ENCODE measurements at places on chromosomes 1 and 21. TPM values are rescaled to one million over a fixed set of nuclear protein-coding genes. Genes with fewer than 3 reads are reported as not detected.

DNA sequence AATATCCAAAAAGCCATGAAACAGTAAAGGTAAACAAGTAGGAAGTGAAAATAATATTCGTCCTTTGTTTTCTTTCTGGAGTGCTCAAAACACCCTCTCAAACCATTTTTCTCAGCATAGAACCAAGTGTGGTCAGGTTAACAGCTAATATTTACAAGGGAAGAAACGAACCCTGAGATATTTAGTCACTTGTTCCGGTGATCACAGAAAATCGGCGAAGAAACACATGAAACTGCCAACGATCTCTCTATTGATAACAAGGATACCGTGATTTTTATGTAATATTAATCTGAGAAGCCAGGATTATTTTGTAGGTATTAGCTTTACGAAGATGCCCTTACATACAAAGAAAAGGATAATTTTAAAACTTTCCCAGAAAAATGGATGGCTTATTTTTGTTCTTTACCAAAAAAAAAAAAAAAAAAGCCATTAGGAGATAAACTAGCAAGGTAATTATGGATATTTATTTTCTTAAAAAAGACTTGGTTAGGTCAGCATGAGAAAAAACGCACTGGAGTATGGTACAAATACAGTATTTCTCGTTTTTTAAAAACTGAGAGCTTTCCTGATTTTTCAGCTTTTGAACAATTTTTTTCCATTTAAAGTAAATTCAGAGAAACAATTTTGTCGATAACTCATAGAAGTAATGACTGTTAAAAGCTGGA, 107.3 kb upstream of the HNRNPU start:
- no peak for DNase-seq

- no peak for DNase-seq
These were observed 212.0 kb upstream of the FAM78B start for GRCh38 chr1:166378805-166379204.

DNA sequence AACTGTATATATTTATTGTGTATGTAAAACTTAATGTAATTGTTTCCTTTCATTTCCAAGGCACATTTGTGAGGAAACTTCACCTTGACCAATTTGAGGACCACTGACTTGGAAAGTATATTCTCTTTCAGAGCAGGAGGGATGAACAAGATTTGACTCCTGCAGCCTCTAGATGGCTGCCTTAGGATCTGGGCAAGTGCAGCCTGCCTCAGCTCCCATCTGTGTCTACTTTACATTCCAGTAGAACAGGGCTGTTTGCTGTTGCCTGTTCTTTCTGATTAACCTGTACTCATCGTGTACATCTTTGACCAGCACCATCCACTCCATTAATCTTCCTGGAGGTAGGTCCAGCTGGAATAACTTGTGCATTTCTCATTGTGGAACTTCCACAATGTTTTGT, 312.8 kb downstream of the HLX start:
- DNase-seq = no peak

DNA sequence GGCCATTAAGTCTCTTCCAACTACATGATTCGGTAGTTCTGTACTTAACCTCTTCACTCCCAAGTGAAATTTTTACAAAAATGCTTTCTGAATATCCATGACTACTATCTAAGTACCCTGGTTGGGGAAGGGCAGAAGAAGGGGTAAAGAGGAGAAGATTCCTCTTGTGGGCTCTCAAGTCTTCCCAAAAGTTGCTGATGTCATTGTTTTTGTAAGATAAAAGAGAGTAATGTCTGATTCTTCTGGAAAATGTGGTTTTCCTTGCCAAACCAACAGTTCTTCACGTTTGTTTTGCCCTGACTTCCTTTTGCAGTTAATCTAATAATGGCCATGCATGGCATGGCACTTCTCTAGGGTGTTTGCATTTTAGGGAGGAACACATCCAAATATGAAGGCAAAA, 34.7 kb upstream of the AK4 start:
- no peak for DNase-seq

GRCh38 chr1:26703478-26703877, 7.7 kb downstream of the ARID1A start:
- no peak for DNase-seq

DNA sequence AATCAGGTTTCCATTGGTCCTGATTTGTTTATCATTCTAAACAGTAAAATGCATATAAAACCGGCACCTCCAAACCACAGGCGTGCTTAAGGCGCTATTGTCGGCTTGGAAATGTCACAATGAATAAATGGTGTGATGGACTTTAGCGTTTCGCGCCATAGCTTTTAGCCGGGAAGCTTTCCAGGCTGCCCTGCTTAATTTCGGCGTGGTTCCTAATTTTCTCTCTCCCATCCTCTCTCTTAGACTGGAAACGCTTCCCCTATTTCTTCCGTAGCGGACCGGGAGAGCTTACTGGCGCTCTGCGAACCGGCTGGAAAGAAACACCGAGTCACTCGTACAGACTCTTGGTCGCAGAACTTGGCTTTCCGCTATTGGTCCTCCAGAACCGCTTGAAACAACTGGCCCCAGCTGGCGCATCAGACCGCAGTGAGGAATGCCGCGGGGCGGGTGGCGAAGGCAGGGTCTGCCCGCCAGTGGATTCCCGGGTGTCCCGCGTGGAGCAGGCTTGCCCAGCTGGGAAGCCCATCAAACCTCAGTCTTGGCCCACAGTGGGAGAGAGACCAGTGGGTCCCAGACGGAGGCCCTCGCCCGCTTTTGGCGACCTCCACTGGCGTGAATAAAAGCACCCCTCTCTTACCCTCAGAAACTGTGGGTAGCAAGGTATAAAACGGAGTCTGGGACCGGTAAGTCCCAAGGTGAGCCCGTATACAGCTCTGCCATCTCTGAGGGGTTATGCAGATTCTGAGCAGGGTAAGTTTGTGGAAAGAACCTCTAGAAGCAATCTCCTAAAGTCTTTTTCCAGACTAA, 4.0 kb upstream of the LHX8 start:
- DNase-seq = no peak

DNA sequence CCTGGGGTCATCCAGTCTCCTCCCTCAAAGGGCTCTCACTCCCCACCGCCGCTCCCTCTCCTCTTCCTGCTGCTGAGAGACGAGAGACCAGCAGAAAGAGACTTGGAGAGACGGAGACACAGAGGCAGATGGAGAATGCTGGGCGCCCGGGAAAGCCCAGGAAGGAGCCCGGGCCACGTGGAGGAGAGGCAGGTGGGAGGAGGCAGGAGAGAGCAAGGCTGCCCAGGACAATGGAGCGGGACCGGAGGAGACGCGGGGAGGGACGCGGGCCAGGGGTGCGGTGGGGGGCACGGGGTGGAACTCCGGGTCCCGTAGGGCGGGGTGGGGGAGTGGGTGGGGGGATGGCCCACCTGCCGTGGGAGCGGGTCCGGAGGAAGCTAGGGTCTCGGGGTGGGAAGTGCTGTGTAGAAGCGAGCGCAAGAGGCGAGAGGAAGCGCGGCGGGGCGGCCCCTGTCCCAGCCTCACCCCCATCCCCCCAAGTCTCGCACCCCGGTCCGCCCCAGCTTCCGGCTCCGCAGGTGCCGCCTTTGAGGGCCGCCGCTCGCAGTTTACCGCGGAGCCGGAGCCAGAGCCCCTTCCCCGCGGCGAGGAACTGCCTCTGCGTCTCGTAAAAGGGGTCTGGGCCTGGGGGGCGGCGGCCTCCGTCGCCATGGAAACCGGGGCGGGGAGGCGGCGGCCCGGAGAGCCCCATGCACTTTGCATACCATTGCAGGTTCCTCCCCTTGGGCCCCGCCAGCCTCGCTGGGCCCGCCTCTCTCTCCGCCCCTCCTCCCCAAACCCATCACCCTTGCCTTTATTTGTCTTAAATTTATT, 11.7 kb upstream of the EPHA2 start:
- DNase-seq = peak; percentile 59

DNA sequence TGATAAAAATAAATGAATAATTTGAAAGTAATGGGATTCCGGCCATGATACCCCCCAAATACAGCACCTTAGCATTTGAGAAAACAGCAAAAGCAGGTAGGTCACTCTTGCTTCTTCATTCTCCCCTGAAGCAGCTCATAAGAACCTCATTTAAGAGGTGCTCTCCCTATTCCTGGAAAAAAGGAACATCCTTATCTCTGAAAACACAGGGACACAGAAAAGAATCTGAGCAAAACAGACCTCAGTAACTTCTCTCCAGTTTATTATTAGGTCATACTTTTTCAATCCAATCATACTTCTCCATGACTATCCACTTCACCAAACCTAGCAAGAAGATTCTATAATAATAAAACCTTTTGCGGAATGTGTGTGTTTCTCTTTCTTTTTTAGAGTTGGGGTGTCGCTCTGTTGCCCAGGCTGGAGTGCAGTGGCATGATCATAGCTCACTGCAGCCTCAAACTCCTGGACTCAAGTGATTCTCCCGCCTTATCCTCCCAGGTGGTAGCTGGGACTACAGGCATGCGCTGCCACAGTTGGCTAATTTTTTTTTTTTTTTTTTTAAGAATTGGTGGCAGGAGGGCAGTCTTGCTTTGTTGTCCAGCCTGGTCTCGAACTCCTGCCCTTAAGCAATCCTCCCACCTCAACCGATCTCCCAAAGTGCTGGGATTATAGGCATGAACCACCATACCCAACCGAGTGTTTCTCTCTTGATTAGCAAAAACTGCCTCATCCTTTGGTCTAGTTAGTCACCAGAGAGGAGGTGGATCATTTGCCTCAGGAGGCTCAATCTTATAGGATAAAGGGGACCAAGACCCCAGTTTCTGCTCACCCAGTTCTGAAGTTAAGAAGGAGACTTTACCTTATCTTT, 10.6 kb upstream of the TRIM33 start:
- DNase-seq = no peak

DNA sequence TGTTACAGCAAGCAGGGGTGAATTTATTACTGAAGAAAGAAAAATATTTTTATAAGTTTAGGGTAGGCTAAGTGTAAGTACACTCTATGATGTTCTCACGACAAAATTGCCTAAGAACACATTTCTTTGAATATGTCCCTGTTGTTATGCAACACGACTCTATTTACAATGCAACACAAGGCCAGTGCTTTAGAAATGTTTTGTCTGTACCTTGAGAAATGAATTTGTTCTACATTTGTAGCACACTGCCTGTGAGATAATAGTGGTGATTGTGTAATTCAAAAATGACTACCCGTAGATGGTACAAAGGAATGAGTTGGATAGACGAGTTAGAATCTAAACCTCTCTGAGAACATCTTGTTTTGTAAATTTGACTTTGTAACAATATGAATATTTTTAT, 63.7 kb upstream of the IGSF5 start:
- DNase-seq = no peak

- DNase-seq = no peak
These were observed 15.7 kb downstream of the TCEA3 start for GRCh38 chr1:23408797-23409290.

DNA sequence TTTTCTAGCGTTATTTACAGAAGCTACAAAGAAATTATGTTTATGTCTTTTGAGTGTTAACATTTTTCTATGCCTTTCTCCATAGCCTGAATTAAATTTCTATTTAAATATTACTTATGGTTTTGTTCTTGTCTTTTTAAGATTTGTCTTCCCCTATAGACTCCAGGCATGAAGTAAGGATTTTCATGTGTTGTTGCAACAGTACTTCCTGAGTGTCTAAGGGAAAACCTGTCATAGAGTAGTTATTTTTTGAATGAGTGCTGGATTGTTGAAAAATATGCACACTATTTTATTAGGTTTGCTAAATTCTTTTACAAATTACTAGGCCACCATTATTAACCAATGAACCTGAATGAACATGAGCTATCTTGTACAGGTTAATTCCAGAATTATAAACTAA, 27.1 kb downstream of the SAMSN1 start:
- no peak for DNase-seq

DNA sequence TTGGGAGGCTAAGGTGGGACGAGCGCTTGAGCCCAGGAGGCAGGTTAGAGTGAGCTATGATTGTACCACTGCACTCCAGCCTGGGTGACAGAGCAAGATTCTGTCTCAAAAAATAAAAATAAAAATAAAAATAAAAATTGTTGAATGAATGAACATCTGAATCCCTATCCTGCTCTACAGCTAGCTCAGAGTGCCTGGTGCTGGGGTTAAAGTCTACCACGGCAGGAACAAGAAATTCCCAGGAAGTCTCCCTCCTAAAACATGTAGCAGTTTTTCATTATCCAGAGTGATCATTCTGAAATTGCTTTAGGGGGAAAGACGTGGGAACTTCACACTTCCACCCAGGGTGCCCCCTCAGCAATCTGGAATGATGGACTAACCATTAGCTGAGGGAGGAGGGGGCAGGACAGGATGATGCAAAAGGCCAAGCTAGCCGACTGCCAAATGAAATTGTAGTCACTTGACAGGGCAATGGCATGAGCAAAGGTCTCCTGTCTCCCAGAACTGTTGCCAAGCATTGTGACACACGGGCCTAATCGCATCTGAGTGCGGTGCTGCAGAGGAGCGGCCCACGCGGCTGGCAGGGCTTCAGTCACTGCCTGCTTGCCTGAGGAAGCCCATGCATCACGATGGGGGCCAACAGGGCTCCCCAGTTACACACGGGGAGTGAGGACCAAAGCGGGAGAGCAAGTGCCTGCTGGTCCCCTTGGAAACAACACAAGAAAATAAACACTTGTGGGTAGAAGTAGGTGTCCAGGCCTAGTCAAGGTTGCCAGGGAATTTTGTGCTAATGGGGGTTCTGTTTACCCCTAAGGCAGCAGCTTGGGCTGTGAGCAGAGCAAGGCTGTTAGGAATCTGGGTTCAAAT, 85.7 kb downstream of the NENF start:
- DNase-seq = no peak

- DNase-seq = no peak
These were observed 127.9 kb upstream of the MROH9 start for GRCh38 chr1:170807432-170807831.

DNA sequence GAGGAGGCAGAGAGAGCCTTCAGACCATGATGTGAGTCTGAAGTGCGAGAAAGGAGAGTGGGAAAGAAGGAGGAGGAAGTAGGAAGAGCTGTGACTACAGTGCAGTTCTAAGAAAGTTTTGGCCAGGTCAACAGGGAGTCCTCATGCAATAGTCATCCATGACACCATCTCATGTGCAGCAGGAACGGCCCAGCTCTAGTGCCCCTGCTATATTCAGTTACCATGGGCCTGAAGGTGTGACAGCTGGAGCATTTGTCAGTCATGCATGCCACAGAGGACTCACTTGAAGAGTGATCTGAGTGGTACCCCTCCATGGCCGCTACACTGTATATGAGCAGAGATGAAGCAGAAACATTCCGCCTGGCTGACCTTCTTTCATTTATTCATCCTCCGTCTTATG, 77.9 kb downstream of the OMA1 start:
- DNase-seq = no peak

GRCh38 chr1:116128664-116129063, 17.5 kb downstream of the MAB21L3 start:
- DNase-seq = no peak

The C1orf185 gene
- not detected for total RNA-seq

The KIF14 gene
- total RNA-seq = 2.9 TPM

The B3GALT2 gene
- total RNA-seq = 64.6 TPM

The TNNT2 gene
- total RNA-seq = not detected

The PEAR1 gene
- 1.2 TPM for total RNA-seq

The KIRREL1 gene
- 8.1 TPM for total RNA-seq

The CHODL gene
- 5.5 TPM for total RNA-seq

The LDLRAD1 gene
- not detected for total RNA-seq
